ENCODE measurements at places on chromosomes 6 and 20.
A peak's percentile ranks its signal among the peaks of the same experiment; 100 is the strongest.

DNA sequence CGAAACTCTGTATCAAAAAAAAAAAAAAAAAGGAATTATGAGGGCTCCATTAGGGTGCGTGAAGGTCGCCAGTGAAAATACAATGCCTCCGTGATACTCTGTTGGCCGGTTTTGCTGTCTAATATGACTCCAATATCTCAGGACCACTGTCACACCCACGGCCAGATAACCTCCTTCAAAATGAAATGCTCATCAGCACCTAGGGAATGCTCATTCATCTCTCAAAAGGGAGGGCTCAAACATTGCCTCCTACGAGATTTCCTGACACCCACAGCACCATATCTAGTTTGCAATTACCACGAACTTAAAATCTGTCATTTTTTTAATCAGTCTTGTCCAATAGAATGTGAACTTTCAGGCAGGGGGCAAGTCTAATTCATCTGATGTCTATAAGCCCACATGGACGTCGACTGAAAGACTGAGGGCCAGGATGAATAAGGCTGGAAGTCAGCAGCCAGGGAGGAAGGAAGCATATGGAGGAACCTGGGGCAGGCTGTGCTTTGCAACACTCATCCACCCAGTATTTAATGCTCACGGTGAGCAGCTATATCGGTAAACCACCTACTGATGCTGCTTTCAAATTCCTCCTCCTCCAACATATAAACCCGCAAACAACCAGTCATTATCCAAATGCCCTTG lies 42.8 kb downstream of the MAP3K5 start:
- no peak for DNase-seq

GRCh38 chr20:46276531-46276930 lies 31.8 kb downstream of the CDH22 start:
- DNase-seq: no peak

DNA sequence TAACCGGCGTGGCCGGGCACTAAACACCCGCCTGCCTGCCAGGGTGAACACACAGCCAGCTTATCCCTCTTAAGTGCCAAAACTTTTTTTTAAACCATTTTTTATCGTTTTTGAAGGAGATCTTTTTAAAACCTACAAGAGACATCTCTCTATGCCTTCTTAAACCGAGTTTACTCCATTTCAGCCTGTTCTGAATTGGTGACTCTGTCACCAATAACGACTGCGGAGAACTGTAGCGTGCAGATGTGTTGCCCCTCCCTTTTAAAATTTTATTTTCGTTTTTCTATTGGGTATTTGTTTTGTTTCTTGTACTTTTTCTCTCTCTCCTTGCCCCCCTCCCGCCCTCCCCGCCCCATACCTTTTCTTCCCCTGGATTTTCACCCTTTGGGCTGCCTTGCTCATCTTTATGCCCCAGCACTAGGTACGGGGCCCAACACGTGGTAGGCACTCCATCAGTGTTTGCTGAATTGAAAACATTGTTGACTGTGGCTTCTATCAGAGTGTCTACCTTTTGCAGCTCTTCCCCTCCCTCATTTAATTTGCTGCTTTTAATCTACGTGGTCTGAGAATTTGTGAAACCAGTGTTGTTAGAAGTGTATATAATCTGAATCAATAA lies 1.5 kb downstream of the ZCCHC3 start:
- DNase-seq: no peak

DNA sequence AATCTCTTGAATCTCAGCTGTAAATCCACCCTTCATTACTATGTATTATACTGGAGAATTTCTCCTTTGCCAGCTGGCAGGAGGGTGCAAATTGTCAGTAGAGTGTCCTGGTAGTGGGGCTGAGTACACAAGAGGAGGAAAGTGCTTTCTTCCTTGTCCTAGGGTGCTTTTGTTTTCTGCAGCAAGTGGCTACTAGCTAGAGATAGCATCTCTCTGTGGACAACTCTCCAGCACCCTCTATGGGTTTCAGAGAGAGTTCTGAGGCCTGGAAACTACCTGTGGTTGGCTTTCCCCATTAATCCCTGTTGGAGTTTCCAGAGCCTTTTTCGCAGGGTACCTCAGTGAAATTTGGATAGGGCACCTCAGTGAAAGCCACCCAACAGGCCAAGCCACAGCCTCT lies 422.5 kb upstream of the RGS17 start:
- DNase-seq: peak; percentile 66

DNA sequence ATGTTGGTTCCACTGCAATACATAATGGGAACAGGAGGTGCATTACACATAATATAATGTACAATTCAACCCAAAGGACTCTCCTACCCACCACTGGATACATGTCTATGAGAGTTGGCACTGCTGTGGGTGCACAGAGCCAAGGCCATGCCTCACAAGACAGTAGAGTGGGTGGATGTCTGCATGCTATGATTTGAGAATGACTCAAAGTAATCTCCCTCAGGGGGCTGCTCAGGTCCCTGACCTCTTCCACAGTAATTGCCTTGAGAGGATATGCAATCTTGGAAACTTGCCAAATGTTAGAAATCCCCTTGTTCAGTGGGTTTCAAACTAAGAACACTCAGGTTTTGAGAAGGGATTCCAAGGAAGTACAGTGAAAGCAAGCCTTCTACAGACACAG lies 79.0 kb downstream of the ANKEF1 start:
- no peak for DNase-seq

- no peak for DNase-seq
Observed at GRCh38 chr6:137921823-137922222, 54.8 kb downstream of the TNFAIP3 start.

GRCh38 chr6:3557336-3557735 lies 100.5 kb upstream of the SLC22A23 start:
- no peak for DNase-seq

- no peak for DNase-seq
Observed at GRCh38 chr20:16553101-16553500, 20.1 kb downstream of the KIF16B start.

GRCh38 chr20:3000852-3001523 lies 42.4 kb upstream of the GNRH2 start:
- no peak for DNase-seq

DNA sequence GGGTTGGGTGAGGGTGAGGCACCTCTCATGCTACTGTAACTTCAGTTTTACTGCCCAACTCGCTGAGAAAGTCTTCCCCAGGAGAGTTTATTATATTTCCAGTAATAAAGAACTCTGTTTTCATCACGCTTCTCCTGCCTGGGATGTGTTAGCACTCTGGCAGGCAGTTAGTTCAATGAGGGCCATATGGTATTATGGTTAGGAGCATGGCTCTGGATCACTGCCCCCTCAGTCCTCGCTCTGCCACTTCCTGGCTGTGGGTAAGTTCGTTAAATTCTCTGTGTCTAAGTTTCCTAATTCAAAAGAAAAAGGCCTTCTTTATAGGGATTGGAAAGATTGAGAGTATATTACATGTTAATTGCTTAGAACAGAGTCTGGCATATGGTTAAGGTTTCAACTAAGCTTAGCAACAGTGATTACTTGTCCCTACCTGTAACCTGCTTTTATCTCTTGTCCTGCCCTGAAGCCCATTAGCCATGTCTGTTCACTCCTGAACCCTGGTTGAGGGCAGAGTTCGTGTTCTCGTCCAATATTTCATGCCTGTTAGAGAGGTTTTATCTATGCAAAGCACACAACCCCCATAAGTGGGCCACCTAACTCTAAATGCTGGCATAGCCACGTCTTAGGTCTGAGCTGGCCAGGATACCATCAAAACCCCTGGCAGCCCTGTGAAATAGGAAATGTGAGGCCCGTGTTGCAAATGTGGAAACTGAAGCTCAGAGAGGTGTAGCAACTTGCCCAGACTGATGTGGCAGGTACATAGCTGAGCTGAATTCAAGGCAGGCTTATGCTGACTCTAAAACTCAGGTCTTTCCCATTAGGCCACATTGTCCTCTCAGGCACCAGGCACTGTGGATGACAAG lies 342.5 kb upstream of the JARID2 start:
- DNase-seq: no peak

Measured in H9 (cell line).